ENCODE measurements at places on chromosomes 7 and 10.

DNA sequence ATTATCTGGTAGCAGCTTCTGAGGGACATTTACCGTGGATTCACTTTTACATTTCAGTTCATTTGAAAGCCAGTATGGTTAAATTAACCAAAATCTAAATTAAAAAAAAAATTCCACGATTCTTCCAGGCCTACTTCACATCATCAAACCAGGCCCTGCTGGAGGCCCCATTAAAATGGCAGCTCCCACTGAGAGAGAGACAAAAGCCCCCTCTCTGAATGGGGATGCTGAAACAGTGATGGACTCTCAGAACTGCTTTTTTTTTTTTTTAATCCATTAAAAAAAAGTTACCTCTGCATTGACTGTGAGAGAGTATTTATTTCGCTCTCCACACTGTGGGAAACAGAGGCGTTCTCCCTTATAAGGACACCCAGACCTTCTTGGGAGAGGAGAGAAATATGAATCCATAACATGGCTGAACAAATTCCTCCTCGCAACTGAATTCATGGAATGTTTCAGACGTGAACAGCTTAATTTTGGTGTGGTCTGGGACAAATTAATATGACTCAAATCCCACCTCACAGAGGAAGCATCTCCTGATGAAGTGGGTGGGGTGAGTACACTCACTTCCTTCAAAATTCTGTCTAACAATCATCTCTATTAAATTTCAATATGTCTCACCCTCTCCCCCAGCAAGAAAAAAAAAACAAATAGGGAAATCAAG, 73.5 kb downstream of the SAMD9 start:
- peak; percentile 59 for DNase-seq

DNA sequence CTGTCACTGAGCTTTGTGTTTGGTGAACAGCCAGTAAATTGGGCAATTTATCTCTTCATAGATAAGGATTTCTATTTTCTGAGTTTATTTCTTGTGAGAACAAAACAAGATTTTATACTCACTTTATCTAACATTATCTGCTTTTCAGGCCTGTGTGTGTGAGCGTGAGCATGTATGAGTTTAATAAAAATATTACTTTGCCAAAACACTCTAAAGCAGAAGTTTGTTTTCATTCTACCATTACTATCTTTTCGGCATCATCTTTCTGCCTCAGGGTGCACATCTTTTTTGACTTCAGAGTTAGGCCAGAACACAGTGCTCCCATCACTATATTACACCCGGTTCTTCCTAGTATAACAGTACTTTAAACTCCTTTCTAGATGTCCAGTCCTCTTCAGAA, 13.0 kb downstream of the ZWINT start:
- no peak for DNase-seq

DNA sequence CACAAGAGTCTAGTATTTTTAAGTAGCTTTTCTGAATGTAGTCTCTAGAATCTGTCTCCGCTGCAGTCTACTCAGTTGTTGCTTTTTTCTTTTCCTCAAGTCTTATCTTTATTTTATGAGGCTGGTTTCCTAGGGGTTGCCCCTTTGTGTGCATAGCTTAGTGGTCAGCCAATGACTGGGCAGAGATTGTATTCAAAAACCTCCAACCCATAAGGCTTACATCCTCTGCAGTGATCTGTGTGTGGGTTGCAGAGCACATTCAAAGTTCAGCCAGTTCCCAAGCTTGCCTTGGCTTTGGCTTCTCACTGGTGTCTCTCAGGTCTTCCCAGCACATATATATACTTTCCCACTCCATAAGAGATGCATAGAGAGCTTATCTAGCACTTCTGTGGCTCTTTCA, 160.0 kb upstream of the TCF7L2 start:
- no peak for DNase-seq

DNA sequence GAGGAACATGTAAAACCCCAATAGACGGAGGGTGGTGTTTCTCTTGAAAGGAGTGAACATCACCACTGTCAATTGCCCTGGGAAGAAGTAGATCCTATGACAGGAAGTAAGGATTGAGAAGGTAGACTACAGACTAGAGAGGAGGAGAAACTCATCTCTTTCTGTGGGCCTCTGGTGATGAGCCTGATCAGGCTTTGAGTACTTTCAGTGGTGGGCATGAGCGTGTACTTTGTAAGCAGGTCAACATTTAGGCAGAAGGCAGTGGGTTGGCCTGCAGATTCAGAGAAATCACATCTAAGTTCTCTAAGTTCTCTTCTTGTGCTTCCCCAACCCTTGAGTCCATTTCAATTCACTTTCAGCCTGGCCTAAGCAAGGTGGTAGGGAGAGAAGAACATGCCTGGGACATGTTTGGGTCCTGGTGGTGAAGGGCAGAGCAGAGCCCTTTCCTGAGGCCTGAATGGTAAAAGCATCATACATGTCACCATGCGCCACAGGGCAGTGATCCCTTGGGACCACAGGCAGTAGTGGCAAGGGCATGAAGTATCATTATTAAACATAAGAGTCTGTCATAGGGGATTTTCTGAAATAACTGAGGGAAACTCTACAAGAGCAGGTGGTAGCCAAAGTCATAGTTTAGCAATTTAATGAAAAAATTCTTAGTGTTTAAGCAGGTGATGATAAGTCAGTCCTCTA, 56.4 kb upstream of the ANKRD1 start:
- no peak for DNase-seq

- DNase-seq: no peak
Measured at GRCh38 chr7:94943134-94943533, 35.7 kb downstream of the PPP1R9A start.

DNA sequence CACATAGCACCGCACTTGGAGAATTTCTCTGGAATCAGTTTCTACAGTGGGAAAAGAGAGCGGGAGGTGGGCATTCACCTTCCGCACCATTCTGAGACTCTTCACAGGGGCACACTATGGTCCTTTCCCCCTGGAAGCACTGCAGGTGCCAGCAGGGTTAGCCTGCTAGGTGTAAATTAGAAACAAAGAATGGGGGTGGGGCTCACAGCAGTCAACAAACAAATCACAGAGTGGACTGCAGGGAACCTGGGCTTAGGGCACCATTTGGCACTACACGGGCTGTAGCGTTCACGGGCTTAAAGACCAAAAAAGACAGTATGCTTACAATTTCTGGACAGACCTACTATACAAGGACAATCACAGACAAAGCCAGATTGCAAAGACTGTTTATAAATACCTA, 8.0 kb upstream of the PKD1L1 start:
- DNase-seq: no peak

GRCh38 chr7:149733131-149733923, 40.1 kb downstream of the ZNF467 start:
- no peak for DNase-seq

GRCh38 chr10:22676435-22676834, 37.9 kb downstream of the PIP4K2A start:
- no peak for DNase-seq

DNA sequence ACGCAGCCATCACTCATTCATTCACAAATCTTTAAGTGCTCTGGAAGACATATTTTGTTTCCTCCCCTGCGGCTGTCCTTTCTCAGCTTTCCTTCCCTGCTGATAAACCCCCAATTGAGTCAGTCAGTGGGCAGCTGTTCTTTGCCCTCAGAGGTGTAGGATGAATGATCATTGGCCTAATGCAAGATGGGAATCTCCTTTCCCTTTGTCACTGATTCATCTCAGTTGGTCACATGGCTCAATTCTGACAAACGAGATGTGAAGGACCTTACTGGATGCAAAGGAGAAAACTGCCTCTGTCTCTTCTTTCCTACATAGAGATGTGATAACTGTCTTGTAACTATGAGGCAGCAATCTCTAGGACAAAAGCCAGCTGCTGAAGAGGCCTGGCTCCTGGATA, 44.6 kb downstream of the COL28A1 start:
- DNase-seq: peak; percentile 50

DNA sequence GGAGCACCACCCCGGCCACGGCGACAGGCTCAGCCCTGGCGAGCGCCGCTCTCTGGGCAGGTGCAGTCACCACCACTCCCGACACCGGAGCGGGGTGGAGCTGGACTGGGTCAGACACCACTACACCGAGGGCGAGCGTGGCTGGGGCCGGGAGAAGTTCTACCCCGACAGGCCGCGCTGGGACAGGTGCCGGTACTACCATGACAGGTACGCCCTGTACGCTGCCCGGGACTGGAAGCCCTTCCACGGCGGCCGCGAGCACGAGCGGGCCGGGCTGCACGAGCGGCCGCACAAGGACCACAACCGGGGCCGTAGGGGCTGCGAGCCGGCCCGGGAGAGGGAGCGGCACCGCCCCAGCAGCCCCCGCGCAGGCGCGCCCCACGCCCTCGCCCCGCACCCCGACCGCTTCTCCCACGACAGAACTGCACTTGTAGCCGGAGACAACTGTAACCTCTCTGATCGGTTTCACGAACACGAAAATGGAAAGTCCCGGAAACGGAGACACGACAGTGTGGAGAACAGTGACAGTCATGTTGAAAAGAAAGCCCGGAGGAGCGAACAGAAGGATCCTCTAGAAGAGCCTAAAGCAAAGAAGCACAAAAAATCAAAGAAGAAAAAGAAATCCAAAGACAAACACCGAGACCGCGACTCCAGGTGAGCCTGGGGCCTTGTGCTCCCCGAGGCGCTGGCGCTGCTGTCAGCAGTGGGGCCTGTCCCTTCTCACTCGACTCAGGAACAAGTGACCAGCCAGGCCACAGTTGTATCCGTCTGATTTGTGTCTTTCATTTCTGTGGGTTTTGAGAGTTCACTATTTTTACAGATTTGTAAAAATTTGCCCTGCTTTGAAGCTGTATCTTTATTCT, 117.7 kb downstream of the CYTH3 start:
- DNase-seq: no peak

GRCh38 chr7:22083704-22084240, 138.1 kb upstream of the CDCA7L start:
- peak; percentile 1 for DNase-seq

GRCh38 chr10:98892523-98892922, 343.1 kb downstream of the HPSE2 start:
- no peak for DNase-seq

- no peak for DNase-seq
Measured at GRCh38 chr7:8567626-8568025, 134.2 kb downstream of the NXPH1 start.

DNA sequence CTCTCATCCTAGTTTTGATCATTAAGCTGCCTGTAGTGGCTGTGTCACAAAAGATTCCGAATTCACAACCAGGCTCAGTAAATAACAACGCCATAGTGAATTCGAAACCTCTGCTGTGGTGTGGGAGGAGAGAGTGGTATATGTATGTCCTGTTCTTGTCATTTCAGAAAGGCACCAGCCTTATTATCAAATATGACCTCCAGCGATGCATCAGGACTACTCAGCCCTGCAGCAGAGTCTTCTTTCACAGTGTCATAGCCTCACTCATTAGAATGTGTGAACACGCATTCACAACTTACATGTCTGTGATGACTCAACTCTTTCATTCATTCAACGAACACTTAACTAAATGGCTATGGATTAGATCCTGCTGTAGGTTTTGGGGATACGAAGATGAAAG, 15.3 kb downstream of the AOC1 start:
- no peak for DNase-seq

GRCh38 chr10:32893434-32893833, 64.6 kb downstream of the ITGB1 start:
- no peak for DNase-seq

DNA sequence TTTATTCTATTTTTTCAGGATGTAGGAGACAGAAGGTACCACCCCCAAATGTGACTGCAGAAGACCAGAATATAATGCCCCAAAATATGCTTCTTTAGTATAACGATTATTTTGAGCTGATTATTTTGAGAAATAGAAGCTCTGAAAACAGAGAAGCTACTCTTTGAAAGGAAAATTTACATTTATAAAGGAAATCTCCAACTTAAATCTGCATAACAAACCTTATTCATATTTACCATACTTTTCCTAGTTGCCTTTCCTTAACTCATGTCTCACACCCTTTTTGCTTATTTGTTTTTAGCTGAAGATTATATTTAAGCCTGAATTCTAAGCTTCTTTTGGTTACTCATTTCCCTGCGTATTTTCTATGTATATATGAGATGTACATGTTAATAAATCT, 127.1 kb upstream of the THSD7A start:
- no peak for DNase-seq

GRCh38 chr10:29635711-29636144, 957 bp upstream of the SVIL start:
- peak; percentile 65 for DNase-seq

DNA sequence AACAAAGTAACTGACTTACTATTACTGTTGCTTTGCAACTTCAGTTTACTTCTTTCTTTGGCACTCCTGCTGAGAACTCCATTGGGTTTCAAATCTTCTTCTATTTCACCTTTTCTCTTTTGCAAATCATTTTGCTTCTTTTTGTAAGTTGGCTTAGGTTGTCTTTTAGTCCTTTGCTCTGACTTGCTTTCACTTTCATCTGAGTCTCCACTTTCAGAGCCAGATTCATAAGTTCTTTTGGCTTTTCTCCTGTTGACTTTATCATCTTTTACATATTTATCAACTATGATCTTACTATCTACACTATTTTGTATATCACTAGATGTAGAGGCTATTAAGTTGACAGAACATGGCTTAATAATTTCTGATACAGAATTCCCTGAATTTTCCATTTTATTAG, 73.4 kb downstream of the NRBF2 start:
- peak; percentile 39 for DNase-seq

GRCh38 chr10:117543225-117544003, 868 bp downstream of the EMX2 start:
- no peak for DNase-seq

- no peak for DNase-seq
Measured at GRCh38 chr7:77838929-77839491, 40.4 kb downstream of the PHTF2 start.

- DNase-seq: peak; percentile 40
Measured at GRCh38 chr10:6396652-6397051, 183.4 kb downstream of the PRKCQ start.

GRCh38 chr10:115879372-115880089, 393.5 kb downstream of the GFRA1 start:
- no peak for DNase-seq

GRCh38 chr10:132363376-132363775, 31.4 kb downstream of the LRRC27 start:
- DNase-seq: no peak

- peak; percentile 50 for DNase-seq
Measured at GRCh38 chr10:103854686-103855391, 537 bp downstream of the SH3PXD2A start.

- DNase-seq: no peak
Measured at GRCh38 chr10:91435241-91435640, 25.1 kb downstream of the HECTD2 start.
